Sciatic nerve (tissue), 2 donors: ENCODE measurements at places on chromosomes 7 and 10. TPM values are rescaled to one million over a fixed set of nuclear protein-coding genes. Genes with fewer than 3 reads are reported as not detected.

The CFAP46 gene
- 1.1 TPM for total RNA-seq

The CLIP2 gene
- 58.4 TPM for total RNA-seq

The CNTNAP2 gene
- total RNA-seq: 0.49 TPM

The TBXAS1 gene
- 19.1 TPM for total RNA-seq

The VGF gene
- not detected for total RNA-seq

The PRKG1 gene
- 20.0 TPM for total RNA-seq

The MRLN gene
- total RNA-seq: not detected

The AMZ1 gene
- 0.31 TPM for total RNA-seq

The MALRD1 gene
- 4.5 TPM for total RNA-seq

The TMEM140 gene
- 29.4 TPM for total RNA-seq

The CYP2C9 gene
- total RNA-seq: not detected

The MYL10 gene
- not detected for total RNA-seq

The ACBD5 gene
- 31.6 TPM for total RNA-seq

The CALML3 gene
- total RNA-seq: not detected

The PNLIP gene
- total RNA-seq: 2.8 TPM

The TFAM gene
- total RNA-seq: 28.1 TPM

The BHLHA15 gene
- not detected for total RNA-seq

The ZNF425 gene
- 3.2 TPM for total RNA-seq

The LRRC18 gene
- total RNA-seq: not detected

The ATRNL1 gene
- 5.6 TPM for total RNA-seq

The NME8 gene
- 1.2 TPM for total RNA-seq

The SP8 gene
- not detected for total RNA-seq

The HKDC1 gene
- 12.0 TPM for total RNA-seq

The HGF gene
- total RNA-seq: 48.8 TPM

The PRPS1L1 gene
- total RNA-seq: not detected

The DOCK4 gene
- 51.2 TPM for total RNA-seq

The DNAH11 gene
- 0.49 TPM for total RNA-seq

The FAM25A gene
- not detected for total RNA-seq

The VSTM2A gene
- not detected for total RNA-seq

The NPY gene
- total RNA-seq: 2.1 TPM

The MKLN1 gene
- 110 TPM for total RNA-seq

The CPED1 gene
- total RNA-seq: 41.9 TPM
